B cell (primary cell): ENCODE measurements at places on chromosomes 1 and 21. TPM values are rescaled to one million over a fixed set of nuclear protein-coding genes. Genes with fewer than 3 reads are reported as not detected.

DNA sequence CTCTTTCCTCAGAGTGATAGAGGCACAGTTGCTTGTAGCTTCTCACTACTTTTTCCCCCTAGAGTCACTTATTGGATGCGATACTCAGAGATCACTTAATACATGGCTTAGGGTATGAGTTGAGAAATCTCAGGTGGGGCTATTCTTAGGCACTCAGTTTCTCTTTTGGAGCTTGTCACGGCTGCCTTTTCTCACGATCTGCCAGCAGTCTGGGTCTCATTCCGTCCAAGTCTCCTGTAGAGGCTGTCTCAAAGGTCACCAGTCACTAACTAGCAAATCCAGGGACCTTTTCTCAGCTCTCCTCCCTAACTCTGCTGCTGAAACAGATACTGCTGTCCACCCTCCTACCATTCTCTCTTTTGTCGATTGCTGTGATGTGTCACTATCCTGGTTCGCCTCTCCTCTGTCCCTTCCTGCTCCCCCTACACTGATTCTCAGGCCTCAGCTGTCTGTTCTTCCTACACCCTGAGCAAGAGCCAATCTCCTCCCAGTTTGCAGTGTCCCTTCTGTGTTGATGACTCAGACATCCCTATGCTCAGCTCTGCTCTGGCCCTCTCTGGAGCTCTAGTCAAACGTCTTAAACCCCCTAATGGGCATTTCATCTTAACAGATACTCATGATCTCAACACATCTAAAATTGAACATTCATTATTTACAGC, 12.4 kb downstream of the ATP1A2 start:
- no peak for DNase-seq

- no peak for DNase-seq
Measured at GRCh38 chr1:76048926-76049325, 25.6 kb upstream of the ST6GALNAC3 start.

GRCh38 chr1:205547936-205548827, 43.7 kb downstream of the CDK18 start:
- DNase-seq, result no peak

GRCh38 chr1:165431079-165431478, 13.8 kb downstream of the RXRG start:
- no peak for DNase-seq

GRCh38 chr1:64073705-64074104, 129.7 kb upstream of the UBE2U start:
- DNase-seq, result no peak

C2CD4D gene
- total RNA-seq, result not detected in 2 replicates

FRRS1 gene
- 0.96 and 1.00 TPM in 2 replicates for total RNA-seq

LIPI gene
- not detected in 2 replicates for total RNA-seq

ZNF683 gene
- total RNA-seq, result 0.67 TPM in 1 of 2 replicates, not detected in the other
